PC-9 (cell line): ENCODE measurements at places on chromosomes 12 and 14. TPM values are rescaled to one million over a fixed set of nuclear protein-coding genes. Genes with fewer than 3 reads are reported as not detected.

- DNase-seq, result no peak
Observed at GRCh38 chr12:47377414-47378221, 297.9 kb upstream of the AMIGO2 start.

DNA sequence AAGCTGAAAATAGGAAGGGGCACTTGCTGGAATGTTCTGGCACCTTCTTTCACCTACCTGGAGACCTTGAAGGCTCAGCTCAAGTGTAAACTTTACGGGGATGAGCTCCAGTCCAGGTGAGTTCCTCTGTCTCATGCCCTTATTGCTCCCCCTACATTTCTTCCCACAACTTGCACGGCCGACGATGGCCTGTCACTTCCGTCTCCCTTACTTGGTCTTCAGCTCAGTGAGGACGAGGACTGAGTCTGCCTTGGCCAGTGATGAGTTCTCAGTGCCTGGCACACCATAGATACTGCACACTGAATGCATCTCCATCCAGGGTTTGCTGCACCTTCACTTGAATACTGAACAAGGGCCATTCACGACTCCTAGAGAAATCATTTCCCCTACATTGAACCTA is 21.4 kb downstream of the ADGRD1 start:
- no peak for DNase-seq

- DNase-seq, result no peak
Observed at GRCh38 chr14:93326196-93326595, 6.6 kb downstream of the BTBD7 start.

- no peak for DNase-seq
Observed at GRCh38 chr12:42407306-42407705, 81.3 kb downstream of the PPHLN1 start.

GRCh38 chr12:26493656-26494055 is 298.3 kb downstream of the SSPN start:
- DNase-seq, result peak; percentile 81

GRCh38 chr12:54840244-54840865 is 14.0 kb upstream of the MUCL1 start:
- DNase-seq, result no peak

DNA sequence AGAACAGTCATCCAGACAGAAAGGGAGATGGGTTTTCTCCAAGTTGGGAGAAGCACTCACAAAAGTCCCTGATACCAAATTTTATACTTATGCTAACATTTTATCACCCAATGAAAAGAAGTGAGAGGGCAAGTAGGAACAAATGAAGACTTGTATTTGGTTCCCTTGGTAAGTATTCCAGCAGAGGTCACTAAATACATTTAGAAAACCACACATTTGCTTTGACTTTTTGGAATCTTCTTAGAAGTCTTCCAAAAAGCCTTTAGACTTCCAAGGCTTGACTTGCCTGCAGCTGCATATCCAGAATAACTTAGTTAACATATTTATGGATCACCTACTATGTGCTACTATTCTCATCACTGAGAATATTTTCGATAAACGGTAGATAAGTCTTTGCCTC is 3.1 kb upstream of the GYS2 start:
- no peak for DNase-seq

GRCh38 chr12:131867891-131868675 is 26.3 kb upstream of the ULK1 start:
- no peak for DNase-seq

GRCh38 chr14:71438684-71439083 is 493.5 kb upstream of the RGS6 start:
- DNase-seq, result no peak

DNA sequence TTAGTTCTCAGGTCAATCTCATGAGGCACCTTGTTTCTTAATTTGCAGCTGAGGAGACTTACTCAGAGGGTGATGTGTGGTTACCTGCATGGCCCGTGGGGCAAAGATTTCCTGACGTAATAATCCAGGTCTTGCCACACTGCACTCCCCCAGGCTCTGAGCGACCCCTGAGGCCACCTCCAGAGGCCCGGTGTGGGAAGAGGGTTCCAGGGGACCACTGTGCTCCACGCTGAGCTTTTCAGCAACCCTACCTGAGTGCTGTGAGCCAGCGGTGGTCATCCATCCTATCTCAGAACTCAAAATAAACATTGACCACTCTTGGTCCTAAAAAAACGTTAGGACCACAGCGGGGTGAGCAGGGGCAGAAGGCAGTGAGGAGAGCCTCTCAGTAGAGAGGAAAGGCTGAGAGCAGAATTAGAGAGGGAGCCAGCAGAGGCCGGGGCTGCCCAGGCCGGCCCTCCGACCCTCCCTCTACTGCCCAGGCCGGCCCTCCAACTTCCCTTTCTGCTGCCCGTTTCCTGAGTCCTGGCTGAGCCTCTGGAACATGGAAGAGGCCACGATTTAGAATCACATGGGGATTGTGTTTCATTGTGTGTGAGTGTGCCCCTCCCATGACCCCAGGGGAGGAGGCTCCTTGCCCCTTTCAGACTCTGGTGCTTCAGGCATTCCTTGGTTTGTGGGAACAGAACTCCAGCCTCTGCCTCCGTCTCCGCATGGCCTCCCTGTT is 188.2 kb upstream of the DIO3 start:
- no peak for DNase-seq

- no peak for DNase-seq
Observed at GRCh38 chr14:104424406-104425072, 155.0 kb upstream of the C14orf180 start.

- peak; percentile 43 for DNase-seq
Observed at GRCh38 chr12:26938701-26939062, 412 bp downstream of the FGFR1OP2 start.

DNA sequence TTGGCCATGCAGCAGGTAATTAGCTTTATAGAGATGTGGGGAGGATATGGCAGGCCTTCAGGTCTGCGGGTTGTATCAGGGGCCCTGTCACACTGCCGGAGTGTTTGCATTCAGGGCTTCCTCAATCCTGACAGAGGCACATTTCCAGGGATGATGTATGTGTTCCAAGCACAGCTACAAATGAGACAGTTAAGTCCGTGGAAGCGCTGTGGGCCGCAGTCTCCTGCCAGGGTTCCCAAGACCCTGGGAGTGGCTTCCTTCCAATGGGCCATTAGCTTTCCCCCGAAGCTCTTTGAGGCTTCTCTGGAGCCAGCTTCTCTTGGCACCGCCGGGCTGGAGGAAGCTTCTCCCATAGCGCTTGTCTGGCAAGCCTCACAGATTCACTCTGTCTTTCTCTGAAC is 1524.7 kb upstream of the TMEM132C start:
- DNase-seq, result no peak

DNA sequence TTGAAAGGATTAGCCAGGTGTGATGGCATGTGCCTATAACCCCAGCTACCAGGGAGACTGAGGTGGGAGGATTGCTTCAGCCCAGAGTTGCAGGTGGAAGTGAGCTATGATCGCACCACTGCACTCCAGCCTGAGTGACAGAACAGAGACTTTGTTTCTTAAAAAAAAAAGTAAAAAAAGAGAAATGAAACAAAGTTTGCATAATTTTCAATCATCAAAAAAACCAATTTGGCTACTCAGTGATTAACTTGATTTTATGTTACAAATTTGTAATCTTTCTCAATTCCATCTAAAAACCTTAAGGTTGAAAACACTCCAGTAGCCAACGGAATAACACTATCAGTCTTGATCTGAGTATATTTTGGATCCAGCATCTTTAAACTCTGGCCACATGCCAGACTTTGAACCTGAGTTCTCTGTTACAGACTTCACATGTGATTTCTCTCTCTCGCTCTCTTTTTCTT is 12.6 kb upstream of the DENND5B start:
- DNase-seq, result no peak

GRCh38 chr12:8687846-8688601 is 9.8 kb upstream of the RIMKLB start:
- peak; percentile 59 for DNase-seq

GRCh38 chr14:58060898-58061297 is 91.1 kb downstream of the ARMH4 start:
- DNase-seq, result no peak

RPL10L gene
- total RNA-seq, result not detected in 2 replicates

NUAK1 gene
- total RNA-seq, result 7.9 and 8.3 TPM in 2 replicates

DNA sequence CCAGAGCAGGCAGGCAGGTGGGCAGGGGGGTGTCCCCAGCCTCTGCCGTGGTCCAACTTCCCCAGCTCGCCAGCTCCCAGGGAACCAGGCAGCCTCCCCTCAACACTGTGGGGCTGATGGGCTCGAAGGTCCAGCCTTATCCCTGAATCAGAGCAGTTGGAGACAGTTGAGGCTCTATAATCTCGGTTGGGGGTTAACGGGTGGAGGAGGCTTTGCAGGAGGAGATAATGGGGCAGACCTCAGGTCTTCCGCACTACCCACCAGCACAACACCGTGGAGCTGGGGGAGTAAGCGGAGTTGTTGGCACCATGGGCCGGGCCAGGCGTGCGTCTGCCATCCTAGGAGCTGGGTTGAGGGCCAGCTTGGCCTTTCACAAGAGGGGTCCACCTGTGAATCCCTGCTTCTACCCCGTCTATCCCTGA is 13.9 kb upstream of the HDAC7 start:
- no peak for DNase-seq

IFNG gene
- not detected in 2 replicates for total RNA-seq

CCDC198 gene
- total RNA-seq, result not detected in 2 replicates

DNA sequence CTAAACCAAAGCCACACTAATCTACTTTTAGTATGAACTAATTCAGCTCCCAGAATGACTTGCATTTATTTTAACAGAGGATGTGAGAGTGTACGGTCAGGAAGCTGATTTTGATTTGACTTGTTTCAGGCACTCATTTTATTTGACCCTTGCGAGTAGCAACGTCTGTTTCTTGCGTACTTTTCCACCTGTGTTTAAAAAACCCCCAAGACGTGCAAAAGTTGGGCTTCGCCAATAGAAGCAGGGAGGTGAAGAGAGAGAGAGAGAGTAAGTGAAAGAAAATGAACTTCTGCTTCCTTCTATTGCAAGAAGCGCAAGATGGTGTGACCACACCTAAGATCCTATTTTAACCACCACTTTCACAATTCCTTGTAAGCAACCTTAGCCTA is 6.7 kb upstream of the SLC15A4 start:
- DNase-seq, result no peak

GRCh38 chr12:54975875-54976274 is 8.7 kb downstream of the TESPA1 start:
- no peak for DNase-seq

- no peak for DNase-seq
Observed at GRCh38 chr12:15863984-15864383, 18.2 kb upstream of the STRAP start.

- no peak for DNase-seq
Observed at GRCh38 chr14:32774214-32774613, 164.5 kb upstream of the NPAS3 start.

- no peak for DNase-seq
Observed at GRCh38 chr12:130669205-130669557, 46.9 kb downstream of the RIMBP2 start.

- no peak for DNase-seq
Observed at GRCh38 chr14:41302776-41303175, 303.9 kb upstream of the LRFN5 start.

KCNK10 gene
- not detected in 2 replicates for total RNA-seq

RFLNA gene
- not detected in 2 replicates for total RNA-seq

GRCh38 chr12:47578836-47579235 is 127.0 kb downstream of the RPAP3 start:
- no peak for DNase-seq

DNA sequence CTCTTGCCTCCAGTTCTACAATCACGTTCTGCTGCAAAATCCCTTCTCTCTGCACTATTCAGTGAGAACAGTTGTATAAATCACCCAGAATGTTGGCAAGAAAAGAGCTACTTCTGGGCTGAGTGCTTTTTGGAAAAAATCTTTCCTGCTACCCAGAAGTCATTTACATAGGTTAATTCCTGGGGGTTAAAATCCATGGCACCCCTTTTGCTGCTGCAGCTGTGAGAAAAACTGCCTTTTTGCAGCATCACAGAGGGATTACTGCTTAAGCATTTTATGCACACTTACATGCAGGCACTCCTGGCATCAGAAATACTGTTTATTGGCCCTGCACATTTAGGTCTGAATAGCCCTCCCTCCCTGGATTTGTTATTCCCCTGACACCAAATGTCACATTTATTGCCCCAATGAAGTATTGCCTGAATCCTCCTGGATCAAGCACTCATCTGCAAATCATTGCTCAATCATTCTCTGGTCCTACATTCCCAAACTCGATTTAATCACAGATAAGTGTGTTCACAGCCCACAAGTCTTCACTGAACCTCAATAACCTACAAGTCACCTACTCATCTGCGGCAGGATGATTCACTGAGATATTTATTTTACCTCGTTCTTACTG is 43.1 kb upstream of the CCDC196 start:
- DNase-seq, result no peak

GRCh38 chr14:76780360-76780759 is 19.1 kb downstream of the VASH1 start:
- DNase-seq, result no peak

GRCh38 chr12:105401198-105401597 is 70.7 kb downstream of the C12orf75 start:
- no peak for DNase-seq

DNA sequence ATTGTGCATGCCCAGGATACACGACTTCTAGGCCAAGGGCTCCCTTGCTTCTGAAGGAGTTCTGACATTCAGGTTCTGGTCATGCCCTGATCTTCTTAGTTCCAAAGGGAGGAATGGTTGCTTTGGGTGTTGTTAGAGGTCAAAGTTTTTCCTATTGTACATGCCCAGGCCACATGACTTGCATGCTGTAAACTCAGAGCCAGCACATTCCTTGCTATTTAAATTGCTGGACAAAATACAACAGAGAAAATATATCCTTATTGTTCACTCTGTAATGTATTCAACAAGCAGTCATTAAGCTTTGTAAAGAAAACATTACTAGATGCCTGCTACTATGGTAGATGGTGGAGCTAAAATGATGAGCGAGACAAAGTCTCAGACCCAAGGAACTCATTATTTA is 71.2 kb upstream of the COCH start:
- DNase-seq, result no peak

- DNase-seq, result no peak
Observed at GRCh38 chr12:104695453-104696148, 238.9 kb downstream of the CHST11 start.

RBMS2 gene
- total RNA-seq, result 44.7 and 81.8 TPM in 2 replicates

- DNase-seq, result peak; percentile 75
Observed at GRCh38 chr12:29782285-29782870, 1.4 kb downstream of the TMTC1 start.

- DNase-seq, result no peak
Observed at GRCh38 chr14:102772781-102773570, 4.3 kb upstream of the TRAF3 start.

NYNRIN gene
- total RNA-seq, result 15.1 and 17.7 TPM in 2 replicates

DNA sequence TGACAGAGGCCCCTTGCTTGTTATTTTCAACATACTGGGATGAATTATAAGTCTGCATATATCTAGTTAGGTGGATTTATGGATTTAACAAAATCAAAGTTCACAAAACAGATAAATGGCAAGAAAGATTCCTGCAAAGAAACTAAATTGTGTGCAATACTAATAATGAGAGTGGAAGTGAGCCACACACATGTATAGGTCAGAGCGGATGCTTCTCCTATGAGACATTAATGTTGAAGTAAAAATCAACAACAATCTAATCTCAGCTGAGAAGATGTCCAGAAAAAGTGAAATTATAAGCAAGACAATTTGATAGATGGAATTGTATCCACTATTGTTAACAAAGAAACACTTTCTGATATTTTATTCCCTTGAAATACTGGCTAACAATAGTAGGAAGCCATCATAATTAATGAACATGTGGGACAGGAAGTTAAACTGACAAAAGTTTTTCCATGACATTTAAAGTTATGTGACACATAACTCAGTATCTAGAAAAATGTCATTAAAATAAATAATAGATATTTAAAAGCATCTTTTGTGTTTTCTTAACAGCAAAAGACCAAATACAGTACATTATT is 39.7 kb downstream of the RAD51B start:
- no peak for DNase-seq
